H1 (cell line): ENCODE measurements at places on chromosomes 6 and 20.

GRCh38 chr20:47677635-47678453 is 107.4 kb downstream of the SULF2 start:
- no peaks in the 10 kb centered on the region for H3K27me3 ChIP-seq
- H3K4me3 ChIP-seq = no peak overlapping the region
- H3K4me1 ChIP-seq = no peaks in the 10 kb centered on the region; the same call in 1 of the 2 replicates
- H3K36me3 ChIP-seq = no peaks in the 10 kb centered on the region
- no peak overlapping the region for H3K27ac ChIP-seq
- DNase-seq = peak; percentile 89

GRCh38 chr6:40723967-40724366 is 136.8 kb upstream of the LRFN2 start:
- no peak overlapping the region for H3K27ac ChIP-seq
- no peaks in the 10 kb centered on the region for H3K36me3 ChIP-seq
- peaks cover 7% of the 10 kb centered on the region for H3K4me1 ChIP-seq
- DNase-seq = no peak
- no peak overlapping the region for H3K4me3 ChIP-seq
- no peaks in the 10 kb centered on the region for H3K27me3 ChIP-seq

DNA sequence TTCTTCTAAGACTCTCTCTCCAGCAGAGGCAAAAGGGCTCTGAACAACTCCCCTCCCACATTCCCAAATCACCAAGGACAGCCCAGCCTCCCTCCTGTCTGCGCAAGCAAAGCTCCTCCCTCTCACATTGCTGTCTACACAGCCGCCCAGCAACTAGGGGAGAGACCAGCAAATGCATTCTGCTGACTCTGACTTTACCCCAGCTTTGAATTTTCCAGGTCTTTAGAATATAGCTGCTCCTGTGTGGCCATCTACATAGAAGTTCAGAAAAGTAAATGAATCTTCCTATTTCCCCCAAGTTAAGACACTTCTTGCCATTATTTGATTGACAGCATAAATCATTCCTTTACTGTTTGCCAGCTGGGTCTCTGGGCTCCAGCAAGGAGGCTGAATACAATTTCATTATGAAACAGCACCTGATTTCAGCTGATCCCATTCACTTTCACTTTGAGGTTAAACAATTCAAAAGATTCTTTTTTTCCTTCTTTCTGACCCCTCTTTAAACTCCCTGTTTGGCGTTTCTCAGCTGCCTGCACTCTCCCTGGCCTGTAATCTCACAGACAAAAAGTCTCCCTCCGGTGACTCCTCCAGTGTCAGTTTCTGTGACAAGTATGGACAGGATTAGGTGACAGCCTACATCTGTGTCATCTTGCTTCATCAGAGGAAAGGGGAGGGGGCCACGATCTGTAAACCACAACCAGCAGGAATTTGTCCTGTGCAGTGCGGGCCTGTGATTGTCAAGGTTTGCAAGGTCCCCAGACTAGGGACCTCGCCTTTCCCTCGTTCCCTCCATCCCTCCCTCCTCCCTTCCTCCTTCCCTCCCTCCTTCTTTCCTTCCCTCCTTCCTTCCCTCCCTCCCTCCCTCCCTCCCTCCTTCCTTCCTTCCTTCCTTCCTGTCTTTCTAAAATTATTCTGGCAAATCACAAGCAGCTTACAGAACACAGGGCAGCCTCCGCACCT is 205.6 kb upstream of the RIN2 start:
- no peak overlapping the region for H3K27ac ChIP-seq
- H3K4me3 ChIP-seq = no peak overlapping the region

DNA sequence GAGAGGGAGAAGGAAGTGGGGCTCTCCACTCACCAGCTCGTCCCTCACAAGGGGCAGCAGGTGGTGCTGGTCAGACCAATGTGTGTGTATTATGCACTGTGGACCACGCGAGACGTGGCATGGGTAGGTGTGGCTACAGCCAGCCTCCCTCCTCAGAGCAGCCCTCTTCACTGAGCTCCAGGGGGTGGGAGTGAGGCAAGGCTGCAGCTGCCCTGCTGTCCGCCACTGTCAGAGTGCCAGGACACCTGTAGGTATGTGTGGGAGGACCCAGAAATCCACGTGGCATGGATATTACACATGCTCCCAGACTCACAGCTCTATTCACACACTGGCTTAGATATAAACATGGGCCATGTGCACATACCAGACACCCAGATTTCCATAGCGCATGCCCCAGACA is 90.3 kb downstream of the VEGFA start:
- no peak for DNase-seq
- H3K36me3 ChIP-seq = no peaks in the 10 kb centered on the region
- H3K4me3 ChIP-seq = no peak overlapping the region
